ENCODE measurements at places on chromosomes 2 and 18. TPM values are rescaled to one million over a fixed set of nuclear protein-coding genes. Genes with fewer than 3 reads are reported as not detected.

The PECR gene
- total RNA-seq: 51.4 TPM

The OST4 gene
- total RNA-seq: 136 TPM

The TACR1 gene
- total RNA-seq: 1.1 TPM

The HTRA2 gene
- total RNA-seq: 25.4 TPM

The GLI2 gene
- total RNA-seq: 0.18 TPM

The IL37 gene
- total RNA-seq: not detected

The SNTG2 gene
- total RNA-seq: 2.7 TPM

The ALPP gene
- total RNA-seq: not detected

The GALR1 gene
- 0.27 TPM for total RNA-seq

The CLEC4F gene
- not detected for total RNA-seq

The SERPINB4 gene
- not detected for total RNA-seq

The APOB gene
- 1,268 TPM for total RNA-seq

The ASXL3 gene
- 3.3 TPM for total RNA-seq

The GRP gene
- total RNA-seq: not detected

The HNMT gene
- total RNA-seq: 21.2 TPM
